ENCODE measurements at places on chromosomes 3 and 15.

GRCh38 chr3:139260793-139261736, 82.8 kb upstream of the MRPS22 start:
- DNase-seq = no peak

DNA sequence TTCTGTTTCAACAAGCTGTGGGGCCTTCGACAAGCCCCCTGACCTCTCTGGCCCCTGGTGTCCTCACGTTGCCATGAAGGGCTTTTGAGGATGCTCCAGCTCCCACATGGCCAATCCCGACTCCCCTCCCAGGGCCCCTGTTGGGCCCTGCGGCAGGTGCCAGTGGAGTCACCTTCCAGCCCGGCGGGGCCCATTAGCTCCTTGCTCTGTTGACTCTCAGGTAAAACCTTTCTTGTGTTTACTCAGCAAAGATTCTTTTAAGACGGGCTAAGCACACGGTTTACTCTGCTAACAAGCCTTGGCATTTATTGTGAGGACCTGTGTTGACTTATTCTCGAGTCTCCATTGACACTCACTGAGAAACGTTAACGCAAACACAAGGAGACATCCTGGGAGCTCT, 15.0 kb downstream of the RPLP1 start:
- no peak for DNase-seq

DNA sequence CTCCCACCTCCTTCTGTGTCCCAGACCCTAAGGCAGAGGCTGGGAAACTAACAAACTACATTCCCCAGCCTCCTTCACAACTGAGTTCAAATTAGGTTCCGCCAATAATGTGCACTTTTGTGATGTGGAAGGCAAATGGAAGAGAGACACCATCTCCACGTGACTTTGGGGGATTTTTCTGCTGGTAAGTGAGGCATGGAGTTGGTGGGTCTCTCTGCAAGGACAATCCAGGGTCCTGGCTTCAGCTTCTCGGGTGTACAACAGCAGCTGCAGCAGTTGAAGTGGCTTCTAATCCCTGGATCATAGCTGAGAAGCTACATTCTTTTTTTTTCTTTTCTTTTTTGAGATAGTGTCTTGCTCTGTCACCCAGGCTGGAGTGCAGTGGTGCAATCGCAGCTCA, 58.9 kb upstream of the GATA2 start:
- DNase-seq = no peak

- no peak for DNase-seq
Observed at GRCh38 chr3:114606336-114606735, 312.5 kb downstream of the TIGIT start.

GRCh38 chr15:58562135-58562534, 130.3 kb downstream of the LIPC start:
- DNase-seq = no peak
